ENCODE measurements at places on chromosomes 2 and 18. TPM values are rescaled to one million over a fixed set of nuclear protein-coding genes. Genes with fewer than 3 reads are reported as not detected.
A peak's percentile ranks its signal among the peaks of the same experiment; 100 is the strongest.

GRCh38 chr18:76709659-76710645, 112.4 kb upstream of the ZNF236 start:
- peak; percentile 66 for DNase-seq

- DNase-seq = peak; percentile 53
These were observed at the start of gene MOCOS for GRCh38 chr18:36187193-36187825. TSS of gene MOCOS (plus strand) at chr18:36187497. CDS start at chr18:36187540, 43 bp downstream.

GRCh38 chr2:237542001-237542704, 24.2 kb upstream of the PRLH start:
- DNase-seq = no peak

DNA sequence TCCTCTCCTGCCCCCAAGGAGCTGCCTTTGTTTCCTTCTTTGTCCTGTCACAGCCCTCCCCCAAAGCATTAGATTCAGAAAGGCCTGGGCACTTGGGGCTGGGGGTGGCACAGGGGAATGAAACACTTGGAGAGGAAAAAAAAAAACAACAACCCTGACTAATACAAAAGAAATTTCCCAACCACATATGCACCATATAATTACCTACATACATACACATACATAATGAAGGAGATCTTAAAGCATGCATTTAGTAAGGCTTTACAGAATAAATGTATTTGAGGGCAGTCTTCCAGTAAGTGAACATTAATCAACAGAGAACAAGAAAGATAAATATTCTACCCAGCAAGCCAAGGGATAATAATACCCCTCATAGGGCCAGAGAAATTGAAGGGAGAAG, 70.0 kb upstream of the PPP1CB start:
- DNase-seq = no peak

DNA sequence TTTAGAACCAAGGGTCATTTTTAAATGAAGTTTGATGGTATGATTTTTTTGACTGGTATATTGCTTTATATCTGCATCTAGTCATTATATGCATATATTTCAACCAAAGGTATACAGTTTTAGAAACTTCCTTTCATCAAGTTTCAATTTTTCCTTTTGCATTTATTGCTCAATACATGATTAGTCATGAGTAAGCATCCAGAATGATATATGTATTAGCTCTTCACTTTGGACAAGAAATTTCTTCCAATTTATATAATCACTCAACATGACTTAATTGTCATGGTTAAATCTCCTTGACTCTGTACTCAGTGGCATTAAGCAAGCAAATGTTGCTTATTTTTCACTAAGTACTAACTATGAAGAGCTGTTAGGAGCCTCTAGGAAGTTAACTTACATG, 123.6 kb downstream of the PLCL1 start:
- DNase-seq = no peak

- DNase-seq = no peak
These were observed 2.9 kb downstream of the ANKMY1 start for GRCh38 chr2:240554767-240555493.

- no peak for DNase-seq
These were observed 9.3 kb upstream of the MGAT5 start for GRCh38 chr2:134244587-134244986.

DNA sequence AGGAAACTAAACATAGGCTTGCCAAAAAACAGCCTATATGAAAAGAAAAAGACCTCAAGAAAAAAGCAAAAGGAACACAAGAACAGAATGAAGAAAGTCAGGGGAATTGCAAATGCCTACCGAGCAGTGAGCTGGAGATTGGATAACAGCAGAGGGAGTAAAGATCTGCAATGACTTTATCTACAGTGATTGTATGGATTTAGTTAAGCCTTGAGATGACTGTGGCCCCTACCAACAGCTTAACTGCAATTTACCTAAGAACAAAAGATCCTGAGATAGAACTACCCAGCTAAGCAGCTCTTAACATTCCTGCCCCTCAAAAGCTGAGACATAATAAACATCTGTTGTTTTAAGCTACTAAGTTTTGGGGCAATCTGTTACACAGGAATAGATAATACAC, 20.5 kb downstream of the LNPK start:
- no peak for DNase-seq

DNA sequence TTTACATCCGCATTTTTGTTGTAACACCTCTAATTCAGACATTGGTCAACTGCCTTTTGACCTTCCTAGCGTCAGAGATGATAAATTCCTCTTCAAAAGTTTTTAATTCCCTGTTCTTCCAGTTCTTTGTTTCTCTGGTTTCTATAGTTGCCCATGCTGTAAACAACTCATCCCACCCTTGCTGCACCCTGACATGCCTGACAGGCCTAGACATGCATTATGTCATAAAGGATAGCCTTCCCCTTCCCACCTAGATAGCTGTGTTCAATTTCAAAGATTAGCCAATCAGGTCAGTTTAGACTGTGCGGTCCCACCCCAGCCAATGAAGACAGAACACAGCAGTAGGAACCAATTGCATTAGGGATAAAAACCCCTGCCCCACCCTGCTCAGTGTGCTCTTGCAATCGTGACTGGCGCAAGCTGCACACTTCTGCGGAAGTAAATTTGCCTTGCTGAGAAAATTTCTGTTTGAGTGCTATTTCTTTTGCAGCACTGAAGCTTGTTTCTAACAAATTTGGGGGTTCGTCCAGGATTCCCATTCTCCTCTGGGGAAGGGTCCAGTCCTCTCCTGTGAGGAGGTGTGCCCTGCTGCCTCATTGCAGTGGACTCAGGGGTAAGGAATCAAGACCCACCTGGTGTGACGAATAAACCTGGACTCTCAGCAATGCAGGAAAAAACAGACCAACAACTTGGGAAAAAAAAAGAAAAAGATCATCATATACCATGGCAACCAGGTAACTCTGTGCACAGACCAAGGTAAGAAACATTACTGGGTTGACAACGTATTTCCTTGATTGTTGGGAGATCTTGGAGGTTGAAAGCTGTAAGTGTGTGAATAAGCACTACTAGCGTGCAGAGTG, 9.1 kb upstream of the SAP130 start:
- no peak for DNase-seq

DNA sequence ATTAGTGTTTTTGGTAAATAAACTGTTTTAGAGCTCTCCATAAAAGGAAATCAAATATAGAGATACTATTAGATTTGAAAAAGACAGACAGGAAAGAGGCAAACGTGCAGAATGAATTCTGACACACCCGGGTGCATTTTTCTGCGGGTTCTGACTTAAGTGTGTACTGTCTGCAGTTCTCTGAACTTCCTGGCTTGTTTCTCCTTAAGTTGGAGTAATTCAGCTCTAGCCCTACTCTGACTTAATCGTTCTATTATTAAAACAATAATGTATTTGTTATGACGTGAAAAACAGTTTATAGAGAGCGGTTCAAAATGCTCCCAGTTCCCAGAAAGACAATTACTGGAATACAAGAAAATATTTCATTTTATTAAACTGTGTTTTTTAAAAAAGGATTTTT, 305.9 kb downstream of the ARHGAP15 start:
- no peak for DNase-seq

ZNF396 gene
- 1.6 TPM for total RNA-seq

BCL2L11 gene
- 25.6 TPM for total RNA-seq

PPP1R1C gene
- not detected for total RNA-seq

MYO7B gene
- total RNA-seq = 0.14 TPM

TSN gene
- total RNA-seq = 74.5 TPM
